ENCODE measurements at places on chromosomes 4 and X.

GRCh38 chrX:71650333-71650969, 16.9 kb upstream of the LOC101059915 start:
- DNase-seq: no peak

DNA sequence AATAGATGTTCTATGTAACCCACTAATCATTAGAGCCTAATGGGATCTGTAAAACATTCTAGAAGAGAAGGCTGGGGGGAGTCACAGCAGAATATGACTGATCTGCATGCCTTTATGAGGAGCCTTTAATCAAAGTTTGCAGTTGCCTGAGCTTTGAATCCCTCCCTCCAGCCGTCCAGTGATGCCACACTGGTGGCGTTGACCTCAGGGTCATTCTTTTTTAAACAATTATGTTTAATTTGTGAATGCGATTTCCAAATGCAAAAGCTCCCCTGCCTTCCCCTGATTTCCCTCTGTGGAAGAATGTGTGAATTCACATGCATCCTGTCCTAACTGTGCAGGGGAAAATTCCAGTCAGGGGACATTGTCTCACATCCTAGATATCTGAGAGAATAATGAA, 199.7 kb upstream of the GPR101 start:
- no peak for DNase-seq

GRCh38 chrX:132750331-132751062, 207.9 kb downstream of the HS6ST2 start:
- no peak for DNase-seq

DNA sequence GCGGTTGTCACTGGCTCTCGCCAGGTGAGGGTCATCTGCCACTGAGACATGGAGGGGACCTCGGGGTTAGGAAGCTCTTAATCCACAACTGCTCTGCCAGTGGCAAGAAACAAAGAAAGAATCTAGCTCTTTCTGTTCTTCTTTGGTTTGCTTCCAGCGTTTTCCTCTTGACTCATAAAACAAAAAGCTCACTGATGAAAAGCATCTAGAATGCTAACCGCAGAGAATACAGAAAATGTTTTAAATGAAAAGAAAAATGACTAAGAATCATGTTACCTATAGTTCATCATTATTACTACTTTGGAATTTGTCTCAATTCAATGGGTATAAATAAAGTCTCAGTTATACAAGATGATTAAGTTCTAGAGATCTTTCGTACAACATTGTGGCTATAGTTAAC, 274.8 kb upstream of the TENM3 start:
- no peak for DNase-seq

DNA sequence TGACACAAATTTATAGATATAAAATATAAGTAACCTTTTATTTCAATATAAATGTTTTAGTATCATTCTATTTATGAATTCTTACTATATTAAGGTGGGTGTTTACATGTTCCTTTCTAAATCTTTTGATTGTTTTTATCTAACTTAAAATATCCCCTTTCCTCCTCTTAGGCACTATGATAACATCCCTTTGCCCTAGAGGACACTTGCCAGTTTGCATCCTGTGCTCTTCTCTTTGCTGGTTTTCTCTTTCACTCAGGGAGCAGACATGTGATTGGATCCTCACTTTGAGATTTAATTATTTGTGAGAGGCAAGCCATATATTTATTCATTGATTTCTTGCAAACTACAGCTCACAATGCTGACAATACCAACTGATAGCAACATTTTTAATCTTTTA, 16.2 kb downstream of the LRIT3 start:
- no peak for DNase-seq

- DNase-seq: no peak
Observed at GRCh38 chrX:84047339-84047738, 140.7 kb downstream of the RPS6KA6 start.

GRCh38 chrX:5176766-5177165, 1051.9 kb downstream of the NLGN4X start:
- no peak for DNase-seq

GRCh38 chr4:17650406-17650805, 36.0 kb downstream of the MED28 start:
- no peak for DNase-seq

DNA sequence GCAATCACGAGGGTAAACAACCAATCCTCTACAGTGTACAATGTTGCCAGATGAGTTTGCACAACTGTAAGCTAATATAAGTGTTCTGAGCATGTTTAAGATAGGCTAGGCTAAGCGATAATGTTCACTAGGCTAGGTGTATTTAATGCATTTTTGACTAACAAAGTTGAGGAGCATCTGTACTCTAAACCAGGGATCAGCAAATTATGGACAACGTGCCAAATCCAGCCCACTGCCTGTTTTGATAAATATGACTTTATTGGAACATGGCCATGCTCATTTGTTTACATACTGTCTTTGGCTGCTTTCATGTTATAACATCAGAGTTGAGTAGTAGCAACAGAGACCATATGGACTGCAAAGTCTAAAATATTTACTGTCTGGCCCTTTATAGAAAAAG, 46.3 kb upstream of the ARHGEF6 start:
- DNase-seq: no peak

GRCh38 chr4:16075975-16076757, 7.7 kb downstream of the PROM1 start:
- DNase-seq: no peak

- DNase-seq: no peak
Observed at GRCh38 chr4:108820492-108821350, 57.9 kb upstream of the ETNPPL start.

DNA sequence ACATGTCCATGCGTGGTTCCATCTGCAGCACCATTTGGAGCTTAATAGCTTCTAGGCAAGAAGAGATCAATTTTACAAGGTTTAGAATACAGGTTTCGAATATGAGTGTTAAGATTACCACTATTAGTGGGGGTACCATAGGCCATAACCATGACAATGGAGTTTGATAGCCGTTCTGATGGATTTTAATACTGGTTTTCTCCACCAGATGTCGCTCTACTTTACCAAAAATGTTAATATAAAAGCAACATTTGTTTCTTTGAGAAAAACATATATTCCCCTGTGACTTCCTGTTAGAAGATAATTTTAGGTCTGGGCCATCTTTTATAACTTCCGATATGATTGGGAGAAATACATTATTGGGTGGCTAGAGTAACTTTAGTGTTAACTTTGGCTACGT, 499.7 kb upstream of the POU3F4 start:
- no peak for DNase-seq

- no peak for DNase-seq
Observed at GRCh38 chrX:154380153-154380552, 1.1 kb downstream of the EMD start.

GRCh38 chr4:4627111-4627510, 85.3 kb upstream of the STX18 start:
- no peak for DNase-seq

DNA sequence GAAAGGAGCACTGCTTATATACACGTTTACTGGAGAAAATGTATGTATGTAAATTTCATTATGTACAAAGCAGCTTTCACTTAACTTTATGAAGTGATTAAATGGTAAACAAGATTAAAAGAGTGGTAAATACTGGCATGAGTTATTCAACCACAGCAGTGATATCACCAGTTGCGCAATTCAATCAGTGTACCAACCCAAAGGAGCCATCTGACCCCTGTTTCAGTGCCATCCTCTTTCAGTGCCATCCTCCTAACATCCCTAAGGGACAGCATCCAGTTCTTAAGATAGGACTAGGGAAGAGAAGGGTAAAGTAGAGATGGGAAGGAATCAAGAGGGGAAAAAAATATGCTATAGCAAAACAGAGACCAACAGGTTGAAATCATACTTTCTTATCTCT, 16.2 kb downstream of the HPF1 start:
- DNase-seq: no peak

DNA sequence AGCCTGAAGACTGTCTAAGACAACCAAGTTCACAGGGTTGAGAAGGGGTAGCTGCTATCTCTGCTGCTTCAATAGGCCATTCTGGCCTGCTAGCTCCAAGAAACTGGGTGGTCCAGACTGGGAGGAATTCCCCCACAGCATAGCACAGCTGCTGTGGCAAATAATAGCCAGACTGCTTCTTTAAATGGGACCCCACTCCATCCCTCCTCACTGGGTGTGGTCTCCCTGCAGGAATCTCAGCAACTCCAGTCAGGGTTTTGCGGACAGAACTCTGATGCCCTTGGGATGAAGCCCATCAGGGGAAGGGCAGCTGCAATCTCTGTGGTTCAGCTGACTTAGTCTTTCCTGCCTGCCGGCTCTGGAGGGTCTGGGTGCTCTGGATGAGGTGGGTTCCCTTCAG, 1018.6 kb upstream of the DIAPH2 start:
- no peak for DNase-seq

- no peak for DNase-seq
Observed at GRCh38 chr4:89193843-89194242, 82.5 kb downstream of the TIGD2 start.

DNA sequence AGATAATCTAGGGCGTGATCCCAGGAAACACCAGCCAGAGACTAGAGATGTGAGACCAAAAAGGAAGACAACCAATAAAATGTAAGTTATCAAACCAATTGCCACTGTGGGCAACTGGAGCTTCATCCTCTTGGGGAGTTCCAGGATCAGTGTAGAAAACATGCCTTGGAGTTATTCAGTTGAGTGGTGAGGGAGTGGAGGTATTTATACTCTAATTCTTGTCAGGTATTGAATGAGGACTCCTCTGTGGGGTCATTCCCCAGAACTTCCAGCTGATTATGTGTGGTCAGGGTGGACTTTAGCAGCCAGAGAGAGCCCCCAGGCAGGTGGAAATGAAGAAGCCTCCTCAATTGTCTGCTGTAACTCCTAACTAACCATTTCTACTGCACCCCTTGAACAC, 144.0 kb upstream of the PRPS2 start:
- no peak for DNase-seq

GRCh38 chr4:6264225-6264540, 5.5 kb upstream of the WFS1 start:
- DNase-seq: no peak

DNA sequence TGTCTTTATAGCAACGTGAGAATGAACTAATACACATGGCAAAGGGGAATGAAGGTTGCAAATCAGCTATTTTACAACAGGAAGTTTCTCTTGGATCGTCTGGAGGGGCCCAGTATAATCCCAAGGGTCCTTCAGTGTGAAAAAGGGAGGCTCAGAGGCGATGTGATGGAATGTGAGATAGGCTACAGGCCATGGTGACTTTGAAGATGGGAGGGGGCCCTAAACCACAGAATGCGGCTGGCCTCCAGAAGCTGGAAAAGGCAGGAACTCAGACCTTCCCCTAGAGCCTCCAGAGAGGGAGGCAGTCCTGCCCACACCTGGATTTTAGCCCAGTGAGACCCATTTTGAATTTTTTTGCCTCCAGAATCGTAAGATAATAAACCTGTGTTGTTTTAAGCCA, 69.4 kb upstream of the PGM2 start:
- DNase-seq: no peak

- no peak for DNase-seq
Observed at GRCh38 chr4:169231647-169232262, 39.0 kb downstream of the SH3RF1 start.

DNA sequence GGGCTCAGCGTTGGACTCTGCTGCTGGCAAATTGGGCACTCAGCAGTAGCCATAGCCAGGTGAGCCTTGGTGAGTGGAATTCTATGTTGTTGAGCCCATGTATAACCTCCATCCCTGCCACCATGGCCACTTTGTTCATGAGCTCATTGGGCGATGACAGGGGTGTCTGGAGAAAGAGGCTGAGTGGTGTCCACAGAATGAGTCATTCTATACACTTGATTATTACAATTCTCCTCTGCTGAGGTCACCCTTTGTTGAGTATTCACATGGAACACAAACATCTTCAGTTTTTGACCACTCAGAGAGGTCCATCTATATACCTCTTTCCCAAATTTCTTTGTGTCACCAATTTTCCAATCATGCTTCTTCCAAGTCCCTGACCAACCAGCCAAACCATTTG, 1341.7 kb downstream of the PCDH7 start:
- no peak for DNase-seq

- no peak for DNase-seq
Observed at GRCh38 chr4:2044542-2045517, 14.3 kb upstream of the NAT8L start.

- no peak for DNase-seq
Observed at GRCh38 chr4:183571350-183571941, 66.6 kb downstream of the ING2 start.

DNA sequence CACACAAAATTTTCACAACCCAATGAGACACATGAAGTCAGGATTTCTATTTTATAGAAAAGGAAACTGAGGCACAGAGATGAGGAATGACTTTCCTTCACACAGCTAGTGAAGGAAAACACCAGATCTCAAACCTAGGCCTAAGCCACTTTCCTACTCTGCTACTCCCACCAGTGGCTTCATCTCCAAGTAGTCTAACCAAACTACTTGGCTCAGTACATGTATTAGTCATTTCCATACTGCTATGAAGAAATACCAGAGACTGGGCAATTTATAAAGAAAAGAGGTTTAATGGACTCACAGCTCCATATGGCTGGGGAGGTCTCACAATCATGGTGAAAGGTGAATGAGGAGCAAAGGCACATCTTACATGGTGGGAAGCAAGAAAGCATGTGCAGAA, 196.6 kb downstream of the EVC2 start:
- DNase-seq: no peak

DNA sequence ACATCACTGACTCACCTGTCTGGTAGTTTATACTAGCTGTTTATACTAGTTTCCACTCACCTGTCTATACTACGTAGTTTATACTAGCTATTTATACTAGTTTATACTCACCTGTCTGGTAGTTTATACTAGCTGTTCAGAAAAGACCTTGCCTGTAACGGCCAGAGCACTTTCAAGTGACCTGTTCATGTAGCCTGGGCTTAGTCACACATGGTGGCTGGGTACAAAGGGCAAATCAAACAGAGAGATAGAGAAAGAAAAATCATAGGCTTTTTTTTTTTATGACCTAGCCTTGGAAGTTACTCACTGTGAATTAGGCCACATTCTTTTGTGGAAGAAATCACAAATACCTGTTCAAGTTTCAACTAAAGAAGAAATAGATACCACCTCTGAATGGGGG, 30.7 kb upstream of the SPANXN4 start:
- DNase-seq: no peak

DNA sequence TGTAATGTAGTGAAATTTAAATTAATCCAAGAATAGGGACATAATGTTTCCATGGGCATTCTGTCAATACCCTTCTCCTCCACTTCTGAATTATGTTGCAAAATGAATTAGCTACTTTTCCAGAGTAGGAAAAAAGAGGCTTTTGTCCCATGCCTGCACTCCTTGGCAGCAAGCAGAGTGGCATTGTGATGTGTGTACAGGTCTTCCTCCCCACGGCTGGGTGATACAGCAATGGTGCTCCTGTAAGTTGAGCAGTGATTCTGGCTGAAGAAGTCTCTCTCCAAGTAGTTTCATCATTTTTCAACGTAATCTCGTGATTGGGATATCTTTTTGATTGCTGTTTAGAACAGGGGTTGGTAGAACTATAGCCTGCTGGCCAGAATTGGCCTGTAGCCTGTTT, 59.9 kb downstream of the KIT start:
- no peak for DNase-seq
